ENCODE measurements at places on chromosomes 13 and 19. TPM values are rescaled to one million over a fixed set of nuclear protein-coding genes. Genes with fewer than 3 reads are reported as not detected.

CGB8 gene
- 1.5 TPM for total RNA-seq

BORA gene
- total RNA-seq: 17.6 TPM

ATP8A2 gene
- 1.6 TPM for total RNA-seq

LRP3 gene
- 11.7 TPM for total RNA-seq

LIPE gene
- total RNA-seq: 0.68 TPM

TNFSF11 gene
- total RNA-seq: 0.08 TPM

SLITRK1 gene
- total RNA-seq: not detected

AMH gene
- 1.0 TPM for total RNA-seq

DNA sequence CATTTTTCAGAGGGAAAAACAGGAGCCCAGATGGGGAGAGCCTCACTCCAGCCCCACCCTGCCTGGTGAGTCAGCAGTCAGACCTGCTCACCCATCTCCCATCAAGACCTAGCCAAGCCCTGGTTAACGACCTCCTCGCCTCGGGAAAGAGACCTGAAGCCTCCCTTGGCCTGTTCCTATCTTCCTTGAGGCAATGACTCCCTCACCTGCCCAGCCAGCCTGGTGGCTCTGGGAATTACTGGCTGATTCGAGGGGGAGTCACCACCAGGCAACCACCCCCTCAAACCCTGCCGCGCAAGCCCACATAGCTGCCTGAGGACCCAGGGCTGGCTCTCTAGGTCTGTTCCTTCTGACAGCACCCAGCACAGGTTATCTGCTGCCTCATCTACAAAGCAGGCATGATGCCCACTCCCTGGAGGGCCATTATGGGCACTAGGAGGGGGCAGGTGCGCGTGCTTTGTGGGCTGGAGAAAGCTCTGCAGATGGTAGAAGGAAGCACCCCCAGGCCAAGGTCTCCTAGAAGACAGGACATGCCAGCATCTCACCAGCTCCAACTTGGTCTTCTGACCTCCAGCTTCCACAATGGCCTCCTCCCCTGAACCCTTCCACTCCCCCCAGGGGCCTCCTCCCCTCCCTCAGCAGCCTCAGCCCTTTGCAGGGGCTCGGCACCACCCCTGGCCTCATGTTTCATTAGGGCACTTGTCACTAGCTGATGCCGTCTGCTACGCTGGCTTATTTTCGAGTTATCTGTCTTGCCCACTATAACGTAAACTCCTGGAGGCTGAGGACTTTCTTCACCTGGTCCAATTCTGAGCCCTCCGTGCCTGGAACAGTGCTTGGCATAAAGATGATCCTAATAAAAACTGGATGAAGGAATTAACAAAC is 10.4 kb downstream of the DEDD2 start:
- peak; percentile 37 for DNase-seq

GRCh38 chr13:27403203-27403678 is 21.2 kb upstream of the GTF3A start:
- peak; percentile 7 for DNase-seq

DNA sequence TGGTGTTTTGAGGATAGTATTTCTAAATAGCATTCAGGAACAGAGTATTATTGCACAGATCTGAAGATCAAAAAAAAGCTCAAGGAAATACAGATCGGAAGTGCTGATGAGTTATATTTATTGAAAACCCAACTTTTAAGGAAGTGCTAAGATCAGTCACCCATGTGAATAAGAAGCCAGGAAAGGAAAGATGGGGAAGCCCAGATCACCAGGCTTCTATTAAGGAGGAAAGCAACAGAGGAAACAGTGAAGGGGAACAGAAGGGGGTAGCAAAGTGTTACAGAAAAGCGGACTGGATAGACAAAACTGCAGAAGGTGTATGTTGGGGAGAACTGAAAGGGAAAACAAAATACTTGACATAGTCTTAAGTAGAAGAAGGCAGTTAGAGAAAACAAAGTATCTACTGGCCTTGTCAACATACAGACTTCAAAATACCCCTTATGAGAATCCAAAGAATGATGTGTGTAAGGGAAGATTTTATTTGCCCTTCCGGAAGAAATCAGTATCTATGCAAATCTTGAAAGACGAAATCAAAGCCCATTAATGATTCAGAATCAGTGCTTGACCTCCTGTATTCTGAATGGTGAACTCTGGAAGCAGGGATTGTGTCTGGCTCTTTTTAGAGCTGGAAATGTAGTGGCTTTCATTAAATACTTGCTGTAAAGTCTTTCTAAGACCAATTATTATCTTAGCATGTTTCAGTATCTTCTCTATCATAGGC is 12.1 kb downstream of the UFM1 start:
- no peak for DNase-seq

- no peak for DNase-seq
Measured at GRCh38 chr13:112131081-112131712, 64.2 kb downstream of the SOX1 start.

GRCh38 chr13:110046811-110047210 is 260.1 kb downstream of the COL4A1 start:
- no peak for DNase-seq

GRCh38 chr13:58998716-58999115 is 1165.0 kb downstream of the DIAPH3 start:
- DNase-seq: no peak

DNA sequence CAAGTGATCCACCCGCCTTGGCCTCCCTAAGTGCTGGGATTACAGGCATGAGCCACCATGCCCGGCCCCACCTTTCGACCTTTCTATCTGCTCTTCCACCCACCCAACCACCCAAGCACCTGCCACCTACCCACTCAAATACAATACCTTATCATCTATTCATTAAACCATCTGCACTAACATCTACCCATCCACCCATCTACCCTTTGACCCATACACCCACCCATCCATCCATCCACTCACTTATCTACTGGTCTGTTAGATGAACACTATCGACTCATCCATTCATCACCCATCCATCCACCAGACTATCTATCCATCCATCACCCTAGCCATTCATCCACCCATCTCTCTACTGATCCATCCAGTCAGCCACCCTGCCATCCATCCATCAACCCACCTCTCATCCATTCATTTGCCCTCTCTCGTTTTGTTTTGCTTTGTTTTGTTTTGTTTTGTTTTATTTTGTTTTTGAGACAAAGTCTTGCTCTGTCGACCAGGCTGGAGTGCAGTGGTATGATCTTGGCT is 17.2 kb downstream of the EML2 start:
- DNase-seq: no peak

- DNase-seq: no peak
Measured at GRCh38 chr19:50401605-50402450, 16.9 kb upstream of the SPIB start.

DNA sequence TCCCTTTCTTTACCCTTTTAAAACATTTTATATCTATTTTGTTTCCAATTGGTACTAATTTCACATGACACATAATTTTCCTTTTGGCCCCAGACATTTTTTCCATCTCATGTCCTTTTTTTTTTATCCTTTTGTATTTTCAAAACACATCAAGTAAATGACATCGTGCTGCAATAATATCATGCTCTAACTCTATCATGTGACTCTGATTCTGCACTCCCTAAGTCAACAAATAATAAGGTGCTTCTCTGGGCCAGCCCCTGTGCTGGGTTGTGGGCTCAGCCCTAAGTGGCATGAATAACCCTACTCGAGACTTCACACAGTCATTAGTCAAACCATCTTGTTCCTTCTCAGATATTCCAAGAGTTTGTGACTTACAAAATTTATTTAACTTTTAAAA is 21.7 kb downstream of the NALCN start:
- no peak for DNase-seq

DNA sequence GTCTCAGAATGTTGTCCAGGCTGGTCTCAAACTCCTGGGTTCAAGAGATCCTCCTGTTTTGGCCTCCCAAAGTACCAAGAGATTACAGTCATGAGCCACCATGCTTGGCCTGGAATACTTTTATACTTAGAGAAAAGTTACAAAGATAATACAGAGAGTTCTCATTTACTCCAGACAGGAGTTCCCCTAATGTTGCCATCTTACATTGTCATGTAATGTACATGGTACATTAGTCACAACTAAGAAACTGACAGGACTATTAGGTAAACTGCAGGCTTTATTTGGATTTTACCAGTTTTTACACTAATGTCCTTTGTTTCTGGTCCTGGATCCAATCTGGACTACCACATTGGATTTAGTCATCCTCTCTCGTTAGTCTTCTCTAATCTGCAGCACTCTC is 2.3 kb upstream of the C19orf84 start:
- no peak for DNase-seq

GRCh38 chr13:28496188-28496564 is 1.2 kb upstream of the FLT1 start:
- no peak for DNase-seq

DNA sequence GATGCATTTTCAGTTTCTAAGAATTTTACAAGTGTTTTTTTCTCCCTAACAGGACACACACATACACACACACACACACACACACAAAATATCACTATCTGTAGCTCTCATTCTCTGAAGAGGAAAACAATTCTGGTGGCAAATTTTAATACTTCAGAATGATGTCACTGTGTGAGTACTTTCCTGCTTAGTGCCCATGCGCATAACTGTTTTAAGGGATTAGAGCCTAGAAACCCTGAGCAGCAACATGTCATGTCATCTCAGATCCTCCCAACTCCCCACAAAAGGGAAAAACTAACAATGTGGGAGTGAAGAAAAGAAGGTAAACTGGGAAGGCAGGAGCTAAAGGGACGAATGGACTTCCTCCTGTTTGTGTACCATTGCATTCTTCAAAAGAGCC is 401.2 kb downstream of the SPRY2 start:
- DNase-seq: no peak

GRCh38 chr13:73496711-73497110 is 437.9 kb downstream of the KLF5 start:
- DNase-seq: no peak

DNA sequence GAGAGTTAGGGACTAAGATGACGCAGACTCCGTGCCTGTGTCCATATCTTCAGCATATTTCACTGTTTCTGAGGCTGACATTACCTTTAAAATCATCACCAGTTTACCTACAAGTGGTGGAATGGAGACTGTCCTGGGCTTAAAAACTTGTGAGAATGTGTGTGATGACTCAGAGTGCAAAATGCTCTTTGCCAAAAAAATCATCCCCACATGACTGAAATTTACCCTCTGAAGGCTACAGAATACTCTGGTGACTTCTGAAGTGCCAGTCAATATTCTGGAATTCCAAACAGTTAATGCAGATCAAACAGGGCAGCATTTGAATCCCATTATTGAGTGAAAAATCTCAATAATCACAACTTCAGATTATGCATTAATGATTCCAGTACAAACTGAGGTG is 901.4 kb downstream of the EFNB2 start:
- no peak for DNase-seq

- DNase-seq: peak; percentile 60
Measured at GRCh38 chr13:101449790-101450748, 2.4 kb upstream of the ITGBL1 start.

DNA sequence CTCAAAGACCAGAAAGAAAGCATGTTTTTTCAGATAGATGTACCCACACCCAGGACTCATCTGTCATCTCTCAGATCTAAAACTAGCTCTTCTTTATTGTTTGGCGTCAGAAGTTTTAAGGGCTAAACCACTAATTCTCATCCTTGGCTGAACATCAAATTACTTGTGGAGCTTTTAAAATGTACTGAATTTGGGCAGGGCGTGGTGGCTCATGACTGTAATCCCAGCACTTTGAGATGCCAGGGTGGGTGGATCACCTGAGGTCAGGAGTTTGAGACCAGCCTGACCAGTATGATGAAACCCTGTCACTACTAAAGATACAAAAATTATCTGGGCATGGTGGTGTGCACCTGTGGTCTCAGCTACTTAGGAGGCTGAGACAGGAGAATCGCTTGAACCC is 47.4 kb downstream of the RCBTB2 start:
- no peak for DNase-seq

- DNase-seq: peak; percentile 69
Measured at GRCh38 chr19:12788682-12789097, 2.6 kb upstream of the JUNB start.

DNA sequence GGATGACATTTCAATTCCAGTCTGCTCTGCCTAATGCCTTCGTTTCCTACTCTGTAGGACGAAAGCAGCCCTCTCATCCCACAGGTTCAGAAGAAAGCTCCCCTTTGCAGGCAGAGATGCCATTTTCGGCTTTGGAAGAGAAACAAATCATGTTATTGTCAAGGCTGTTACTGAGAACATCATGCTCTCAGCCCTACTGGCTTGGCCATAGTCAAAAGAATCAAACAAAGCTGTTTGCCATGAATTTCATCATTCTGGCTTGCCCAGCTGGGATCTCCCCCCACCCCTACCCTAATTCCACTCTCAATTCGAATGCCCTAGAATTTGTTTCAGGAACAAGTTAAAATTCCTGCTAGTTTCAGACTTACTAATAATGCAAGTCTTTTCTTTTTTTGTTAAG is 162.3 kb upstream of the SERP2 start:
- no peak for DNase-seq

DNA sequence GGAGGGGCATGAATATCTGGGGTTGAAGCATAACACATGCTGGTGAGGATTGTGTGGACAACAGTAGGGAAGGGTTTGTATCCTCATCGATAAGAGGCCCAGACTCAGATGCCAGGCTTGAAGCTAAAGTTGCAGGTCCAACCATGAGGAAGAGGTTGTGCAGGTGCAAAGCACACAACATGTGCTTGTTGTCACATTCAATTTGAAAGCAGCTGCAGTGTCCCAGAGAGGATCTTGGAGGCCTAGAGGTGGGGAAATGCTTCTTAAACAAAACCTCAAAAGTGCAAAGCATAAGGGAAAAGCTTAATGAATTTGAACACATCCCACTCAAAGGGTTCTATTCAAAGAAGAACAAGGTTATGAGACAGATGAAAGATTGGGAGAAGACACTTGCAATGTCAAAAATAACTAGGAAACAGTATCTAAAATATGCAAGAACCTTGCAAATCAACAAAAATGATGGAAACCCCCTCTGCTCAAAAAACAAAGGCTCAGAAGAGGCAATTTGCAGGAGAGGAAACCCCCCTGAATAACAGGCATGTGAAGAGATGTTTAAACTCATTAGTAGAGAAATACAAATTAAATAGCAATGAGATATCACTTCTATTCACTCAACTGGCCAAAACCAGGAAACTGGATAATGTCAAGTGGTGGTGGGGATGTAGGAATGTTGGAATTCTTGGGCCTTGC is 187.1 kb downstream of the KATNAL1 start:
- no peak for DNase-seq

DNA sequence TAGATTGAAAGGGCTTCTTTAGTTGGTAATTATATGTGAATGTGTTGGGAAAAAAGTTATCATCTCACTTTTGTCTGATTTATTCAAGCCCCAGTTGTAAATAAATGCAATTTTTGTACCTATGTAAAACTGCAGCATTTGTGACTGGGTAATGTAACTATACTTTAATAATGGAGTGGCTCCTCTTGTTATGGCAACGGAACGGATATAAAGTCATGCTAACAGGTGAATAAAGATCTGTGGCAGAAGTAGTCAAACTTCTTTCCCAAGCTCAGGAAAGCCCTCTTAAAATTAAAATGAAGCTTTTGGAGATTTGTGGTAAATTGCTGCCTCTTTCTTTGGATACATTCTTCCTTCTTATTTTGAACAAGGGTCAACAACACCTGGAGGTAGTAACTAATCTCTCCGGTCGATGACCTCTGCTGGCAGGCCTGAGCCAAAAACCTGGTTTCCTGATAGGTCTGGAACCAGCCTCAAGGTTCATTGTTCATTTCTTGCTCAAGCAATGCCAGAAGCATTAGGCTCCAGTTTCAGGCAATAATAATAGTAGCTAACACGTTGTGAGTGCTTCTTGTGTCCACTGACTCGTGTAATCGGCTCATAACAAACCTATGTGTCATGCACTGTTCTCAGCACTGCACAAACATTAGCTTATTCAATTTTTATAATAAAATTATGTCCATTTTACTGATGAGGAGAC is 313.4 kb upstream of the DACH1 start:
- DNase-seq: no peak

GRCh38 chr13:24005755-24006281 is 108.5 kb upstream of the C1QTNF9B start:
- DNase-seq: no peak
